T-cell (primary cell): ENCODE measurements at places on chromosomes 2 and 18. TPM values are rescaled to one million over a fixed set of nuclear protein-coding genes. Genes with fewer than 3 reads are reported as not detected.

Gene TMEM198
- total RNA-seq, result 0.37 TPM

Gene DYNAP
- not detected for total RNA-seq

Gene CCDC148
- total RNA-seq, result not detected

Gene ERFE
- not detected for total RNA-seq

Gene TMEM163
- 0.53 TPM for total RNA-seq

Gene DNPEP
- total RNA-seq, result 85.4 TPM
